ENCODE measurements at places on chromosomes 2 and 18. TPM values are rescaled to one million over a fixed set of nuclear protein-coding genes. Genes with fewer than 3 reads are reported as not detected.
A peak's percentile ranks its signal among the peaks of the same experiment; 100 is the strongest.

DNA sequence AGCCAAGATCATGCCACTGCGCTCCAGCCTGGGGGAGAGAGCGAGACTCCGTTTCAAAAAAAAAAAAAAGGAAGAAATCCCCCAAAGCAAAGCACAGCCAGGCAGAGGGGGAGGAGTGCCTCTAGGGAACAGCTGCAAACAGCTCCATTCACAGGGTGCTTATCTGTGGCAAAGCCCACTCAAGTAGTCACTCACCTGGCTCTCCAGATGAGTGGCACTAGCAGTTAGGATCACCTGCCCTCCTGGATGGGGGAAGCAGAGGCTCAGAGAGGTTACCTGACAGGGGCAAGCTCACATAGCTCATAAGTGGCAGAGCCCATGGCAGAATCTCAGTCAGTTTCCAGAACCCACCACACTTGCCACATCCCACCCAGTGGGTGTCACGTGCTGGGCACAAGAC is 30.3 kb downstream of the TFCP2L1 start:
- DNase-seq = no peak

WNT10A gene
- total RNA-seq = 0.33 TPM

CNDP1 gene
- not detected for total RNA-seq

GALNT3 gene
- 8.0 TPM for total RNA-seq

DNA sequence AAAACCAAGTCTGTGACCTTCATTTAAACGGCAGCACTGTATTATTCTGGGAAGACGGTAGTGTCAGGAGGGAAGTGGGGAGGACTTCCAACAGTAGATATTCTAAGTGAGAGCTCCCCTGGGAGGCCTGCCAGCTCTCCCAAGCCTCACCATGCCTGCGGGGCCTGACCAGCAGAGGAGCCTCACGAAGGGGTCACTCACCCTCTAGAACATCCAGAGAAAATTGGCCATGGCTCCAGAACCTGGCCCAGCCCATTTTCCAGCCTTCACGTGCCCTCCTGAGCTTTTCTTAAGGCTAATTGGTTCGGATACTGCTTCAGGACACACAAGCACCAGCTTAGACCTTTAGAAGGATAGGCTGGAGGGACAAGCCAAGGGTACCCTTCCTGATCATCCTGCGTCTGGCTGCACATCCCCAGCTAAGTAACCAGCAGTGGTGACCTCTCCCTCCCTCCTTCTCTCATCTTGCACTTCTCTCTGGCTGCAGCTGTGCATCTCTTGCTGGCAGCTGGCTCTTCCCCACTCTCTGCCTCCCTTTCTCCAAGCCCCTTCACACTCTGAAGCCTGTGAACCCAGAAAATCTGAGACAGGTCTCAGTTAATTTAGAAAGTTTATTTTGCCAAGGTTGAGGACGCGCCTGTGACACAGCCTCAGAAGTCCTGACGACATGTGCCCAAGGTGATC is 120.1 kb upstream of the PKDCC start:
- no peak for DNase-seq

DNA sequence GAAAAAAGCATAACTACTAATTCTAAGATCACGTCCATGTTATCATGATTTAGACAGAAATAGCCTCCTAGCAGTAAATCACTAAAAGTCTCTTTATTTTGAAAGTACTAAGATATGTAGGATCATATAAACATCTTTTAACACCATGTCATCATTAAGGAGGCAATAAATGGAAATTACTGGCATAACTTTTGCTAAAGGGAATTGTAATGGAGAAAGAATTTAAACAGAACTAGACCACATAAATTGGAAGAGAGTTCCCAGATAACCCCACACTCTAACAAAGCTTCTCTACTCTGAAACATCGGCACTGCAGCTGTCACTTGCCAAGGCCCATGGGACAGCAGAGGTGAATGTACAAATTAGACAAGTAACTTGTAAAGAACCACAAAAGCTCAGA is 29.5 kb downstream of the STK39 start:
- no peak for DNase-seq

DNA sequence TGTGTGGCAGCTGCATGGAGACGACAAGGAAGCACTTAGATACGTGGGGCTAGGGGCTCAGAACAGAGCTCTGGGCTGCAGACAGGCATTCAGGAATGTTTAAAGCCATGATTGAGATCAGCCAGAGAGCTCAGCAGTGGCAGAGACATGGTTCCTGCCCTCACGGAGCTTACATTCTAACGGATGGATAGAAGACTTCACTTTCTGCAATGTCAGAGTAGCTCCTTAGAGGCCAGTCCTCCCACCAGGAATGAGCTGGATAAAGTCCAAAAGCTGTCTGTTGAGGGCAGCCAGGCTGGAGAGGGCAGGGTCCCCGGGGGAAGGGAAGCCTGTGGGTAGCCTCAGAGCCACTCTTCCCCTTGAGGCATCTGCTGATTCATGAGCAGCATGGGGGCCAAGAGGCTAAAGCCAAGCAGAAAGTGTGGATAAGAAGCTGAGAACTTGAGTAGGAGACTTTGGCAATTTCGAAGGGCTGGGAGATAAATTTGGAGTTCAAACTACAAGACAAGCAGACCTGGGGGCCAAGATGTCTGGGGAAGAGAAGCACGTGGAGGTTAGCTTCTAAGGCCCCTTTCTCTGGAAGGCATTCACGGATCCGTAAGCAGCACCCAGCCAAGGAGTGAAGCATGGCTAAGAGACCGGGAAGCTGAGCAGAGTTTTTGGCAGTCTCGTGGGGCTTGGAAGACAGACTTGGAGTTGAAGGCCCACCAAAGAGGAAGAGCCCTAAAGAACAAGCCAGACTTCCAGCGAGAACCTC is 9.7 kb upstream of the CIB4 start:
- no peak for DNase-seq

- no peak for DNase-seq
Measured at GRCh38 chr2:215347878-215348277, 36.0 kb downstream of the ATIC start.

DNA sequence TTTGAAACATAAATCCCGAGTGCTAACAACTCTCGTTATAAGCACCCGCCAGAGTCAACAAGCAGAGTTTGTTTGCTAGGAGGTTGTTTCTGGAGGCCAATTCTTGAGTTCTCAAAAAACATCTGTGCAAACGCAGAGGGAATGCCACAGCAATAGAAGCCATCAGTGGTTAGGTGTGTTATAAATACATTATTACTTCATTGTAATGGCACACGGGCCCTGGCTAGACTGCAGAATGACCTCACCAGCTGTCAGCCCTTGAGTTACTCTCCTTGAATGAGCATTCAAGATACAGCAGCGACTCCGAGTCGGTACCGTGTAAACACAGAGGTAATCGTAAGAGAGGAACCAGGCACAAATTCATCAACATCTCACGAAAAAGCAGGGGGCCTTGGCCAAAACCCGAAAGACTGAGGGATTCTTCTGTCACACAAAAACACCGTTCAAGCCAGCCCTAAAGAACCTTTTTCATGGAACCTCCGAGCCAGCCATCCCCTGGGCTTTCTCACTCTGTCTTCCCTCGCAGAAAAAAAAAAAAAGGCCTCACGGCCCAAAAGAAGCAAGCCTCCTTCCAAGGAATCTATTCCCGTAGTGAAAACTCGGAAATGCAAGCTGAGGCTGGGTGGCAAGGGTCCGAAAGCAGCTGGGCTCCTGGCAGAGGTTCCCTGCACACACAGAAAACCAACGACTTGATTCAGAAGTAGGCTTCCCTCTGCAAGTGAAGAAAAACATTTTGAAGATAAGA is 133.7 kb upstream of the MEIS1 start:
- DNase-seq = no peak

UNC50 gene
- total RNA-seq = 37.1 TPM

DNA sequence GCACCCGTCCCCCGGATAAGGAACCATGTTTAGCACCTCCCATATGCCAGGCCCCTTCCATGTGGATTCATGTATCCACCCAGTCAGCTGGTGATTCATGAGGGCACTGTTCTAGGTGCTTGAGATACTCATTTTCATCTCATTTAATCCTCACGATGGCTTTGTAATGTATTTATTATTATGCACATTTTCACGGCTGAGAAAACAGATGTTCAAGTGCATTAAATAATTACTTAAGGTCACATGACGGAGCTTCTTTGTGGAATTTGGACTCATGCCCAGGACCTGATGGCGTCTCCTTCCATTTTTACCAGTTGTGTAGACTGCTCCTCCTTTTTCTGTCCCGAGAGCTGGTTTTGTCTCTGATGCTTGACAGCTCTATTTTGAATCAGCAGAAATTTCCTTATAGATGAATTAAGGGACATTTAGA is 72.2 kb upstream of the RBM44 start:
- DNase-seq = no peak

GRCh38 chr2:212538305-212539071 is at the start of gene ERBB4:
Gene ERBB4, minus strand, starts transcription at chr2:212538802. Its CDS starts 272 bp downstream, at chr2:212538530.
- peak; percentile 42 for DNase-seq

- DNase-seq = no peak
Measured at GRCh38 chr2:66981074-66981473, 416.1 kb upstream of the ETAA1 start.

GRCh38 chr2:70369082-70369481 is 67.2 kb upstream of the FAM136A start:
- DNase-seq = no peak

DNA sequence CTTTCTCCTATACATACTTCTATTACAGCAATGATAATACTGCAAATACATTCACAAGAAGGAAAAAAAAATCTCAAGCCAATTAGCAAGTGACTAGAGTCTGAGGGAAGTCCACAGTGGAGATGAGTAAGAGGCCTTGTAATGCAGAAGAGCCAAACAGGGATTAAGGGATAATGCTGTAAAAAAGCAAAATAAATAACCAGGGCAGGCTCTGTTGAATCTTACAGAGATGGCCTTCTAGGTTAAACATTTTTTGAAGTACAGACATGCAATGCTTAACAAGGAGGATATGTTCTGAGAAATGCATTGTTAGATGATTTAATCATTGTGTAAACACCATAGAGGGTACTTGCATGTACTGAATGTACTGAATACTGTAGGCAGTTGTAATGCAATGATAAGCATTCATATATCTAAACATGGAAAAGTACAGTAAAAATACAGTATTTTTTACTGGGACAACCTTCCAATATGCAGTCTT is 122.1 kb upstream of the RMDN2 start:
- DNase-seq = no peak

- no peak for DNase-seq
Measured at GRCh38 chr2:46706264-46706983, 209.2 kb downstream of the MCFD2 start.

DNA sequence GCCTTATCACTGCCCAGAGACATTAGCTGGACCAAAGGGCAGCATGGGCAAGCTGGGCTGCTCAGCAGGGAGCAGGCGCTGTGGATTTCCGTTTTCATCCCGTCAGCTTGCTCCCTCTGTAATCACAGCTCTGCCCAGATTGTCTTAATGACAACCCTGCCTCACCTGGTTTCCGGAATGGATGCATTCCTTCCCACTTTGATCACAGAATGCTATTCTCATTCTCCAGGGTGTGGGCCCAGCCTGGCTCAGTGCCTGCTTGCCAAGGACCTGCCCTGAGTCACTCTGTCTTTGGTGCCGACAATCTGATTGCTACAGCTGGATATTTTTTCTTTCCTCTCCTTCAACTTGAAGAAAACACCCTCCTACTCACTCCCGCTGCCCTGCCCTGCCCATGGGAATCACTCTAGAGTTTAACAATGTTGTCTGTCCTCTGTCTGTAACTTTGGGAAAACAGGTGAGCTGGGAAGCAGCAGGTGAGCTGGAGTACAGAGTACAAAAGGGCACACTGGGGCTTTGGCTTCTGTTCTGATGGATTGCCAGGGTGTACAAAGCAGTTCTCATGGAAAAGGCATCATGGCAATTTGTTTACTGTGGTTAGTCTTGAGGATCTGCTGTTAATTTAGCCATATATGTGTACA is 27.2 kb upstream of the FAM136A start:
- DNase-seq = peak; percentile 65

- DNase-seq = peak; percentile 6
Measured at GRCh38 chr2:114651933-114652332, 209.5 kb downstream of the DPP10 start.

GALR1 gene
- total RNA-seq = 0.17 TPM

CACNB4 gene
- 0.83 TPM for total RNA-seq

GRCh38 chr2:235183786-235184185 is 232.0 kb downstream of the SH3BP4 start:
- no peak for DNase-seq

DNA sequence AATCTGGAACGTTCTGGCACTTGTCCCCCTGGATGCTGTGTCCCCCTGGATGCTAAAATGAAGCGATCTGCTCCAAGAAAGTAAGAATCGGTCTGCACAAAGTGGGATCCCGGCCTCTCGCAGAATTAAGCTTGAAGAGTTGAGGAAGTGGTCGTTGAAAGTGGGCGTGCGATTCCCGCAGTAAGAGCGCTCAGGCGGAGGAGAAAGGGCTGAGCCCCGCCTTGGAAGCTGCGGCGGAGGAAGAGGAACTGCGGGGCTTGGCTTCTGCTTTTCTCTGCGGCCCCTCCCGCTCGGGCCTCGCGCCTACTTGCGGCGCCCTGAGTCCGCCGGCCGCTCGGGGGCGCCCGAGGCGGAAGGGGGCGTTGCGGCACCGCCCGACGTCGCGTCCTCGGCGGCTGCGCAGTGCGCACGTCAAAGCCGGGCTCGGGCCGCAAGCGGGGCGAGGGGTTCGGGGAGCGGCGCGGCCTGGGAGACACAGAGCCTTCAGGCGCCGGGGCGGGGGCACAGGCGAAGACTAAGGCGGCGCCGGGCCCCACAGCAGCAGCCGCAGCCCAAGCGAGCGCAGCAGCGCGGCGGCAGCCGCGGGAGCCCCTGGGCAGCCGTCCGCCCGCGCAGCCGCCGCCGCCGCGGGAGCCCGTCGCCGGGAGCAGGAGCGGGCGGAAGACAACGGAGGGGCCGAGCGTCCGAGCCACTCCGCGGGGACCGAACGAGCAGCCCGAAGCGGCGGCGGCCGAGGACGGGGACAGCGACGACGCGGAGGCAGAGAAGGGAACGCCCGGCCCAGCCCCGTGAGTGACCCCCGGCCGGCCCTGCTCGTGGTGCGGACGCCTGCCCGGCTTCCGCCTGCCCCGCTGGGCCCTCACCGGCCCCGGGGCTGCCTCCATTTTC is at the start of gene CAB39:
Gene CAB39, plus strand, starts transcription at position 400 of the 888 bp plus-strand sequence. CDS start 47,160 bp downstream, outside the sequence.
- peak; percentile 96 for DNase-seq

GRCh38 chr18:75211953-75212750 is 1.6 kb downstream of the TSHZ1 start:
- peak; percentile 84 for DNase-seq

DNA sequence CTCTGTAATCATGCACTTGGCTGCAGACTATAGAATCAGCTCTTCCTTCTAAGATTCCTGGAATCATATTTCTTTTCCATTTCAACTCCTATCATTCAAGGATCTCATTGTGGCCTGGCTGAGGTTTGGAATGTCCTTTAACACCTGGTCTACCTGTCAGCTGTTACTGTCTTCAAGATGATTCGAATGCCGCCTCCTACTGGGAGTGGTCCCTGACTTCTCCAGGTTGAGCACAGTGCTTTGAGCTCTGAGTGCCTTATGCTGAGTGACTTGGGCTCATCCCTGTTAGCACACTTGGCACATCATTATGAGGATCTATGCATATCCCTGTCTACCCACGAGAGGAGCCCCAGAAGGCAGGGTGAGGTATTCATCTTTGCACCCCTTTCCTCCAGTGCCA is 87.6 kb downstream of the MARCHF4 start:
- no peak for DNase-seq

NEURL3 gene
- total RNA-seq = 0.10 TPM

DNA sequence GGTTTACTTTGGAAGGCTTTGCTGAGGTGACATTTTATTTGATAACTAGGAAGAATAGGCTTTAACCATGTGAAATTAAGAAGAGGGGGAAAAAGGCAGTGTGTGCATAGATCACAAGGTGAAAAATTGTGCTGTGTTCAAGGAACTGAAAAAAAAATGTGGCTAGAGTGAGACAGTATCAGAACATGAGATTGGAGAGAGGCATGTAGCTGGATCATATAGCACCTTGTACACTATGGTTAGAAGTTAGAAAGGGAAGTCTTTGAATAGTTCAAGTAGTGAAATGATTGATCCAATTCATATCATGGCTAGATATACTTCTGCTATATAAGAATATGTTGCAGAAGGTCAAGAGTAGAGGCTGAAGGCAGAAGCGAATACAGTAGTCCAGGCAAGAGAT is 12.3 kb upstream of the TNFRSF11A start:
- no peak for DNase-seq
